Stomach (tissue), 19 donors: ENCODE measurements at places on chromosomes 6 and 20. TPM values are rescaled to one million over a fixed set of nuclear protein-coding genes. Genes with fewer than 3 reads are reported as not detected.

MATN4 gene
- total RNA-seq: not detected

TGM3 gene
- not detected for total RNA-seq

VSTM2L gene
- total RNA-seq: not detected

- DNase-seq: no peak
Measured at GRCh38 chr6:39451831-39452230, 129.3 kb upstream of the KCNK16 start.

- no peak for DNase-seq
Measured at GRCh38 chr20:63858393-63859165, 2.7 kb upstream of the ABHD16B start.

GRCh38 chr6:79377888-79378348 lies 143.4 kb upstream of the HMGN3 start:
- DNase-seq: peak; percentile 46

GRCh38 chr6:15380351-15380750 lies 134.5 kb downstream of the JARID2 start:
- no peak for DNase-seq

DNA sequence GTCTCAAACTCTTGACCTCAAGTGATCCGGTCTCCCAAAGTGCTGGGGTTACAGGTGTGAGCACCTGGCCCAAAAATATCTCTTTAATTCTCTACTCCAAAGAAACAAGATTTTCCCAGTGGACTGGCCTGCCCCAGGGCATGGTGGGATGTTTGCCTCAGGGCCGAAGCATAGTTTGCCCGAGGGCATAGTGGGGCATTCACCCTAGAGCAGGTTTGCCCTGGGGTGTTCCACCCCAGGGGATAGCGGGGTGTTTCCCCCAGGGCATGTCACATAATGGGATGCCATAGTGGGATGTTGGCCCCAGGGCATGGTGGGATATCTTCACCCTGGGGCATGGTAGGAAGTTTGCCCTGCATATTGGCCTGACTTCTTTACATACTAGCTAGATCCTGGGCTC lies 97.2 kb downstream of the VEGFA start:
- DNase-seq: no peak
